ENCODE measurements at places on chromosomes 6 and 20.

DNA sequence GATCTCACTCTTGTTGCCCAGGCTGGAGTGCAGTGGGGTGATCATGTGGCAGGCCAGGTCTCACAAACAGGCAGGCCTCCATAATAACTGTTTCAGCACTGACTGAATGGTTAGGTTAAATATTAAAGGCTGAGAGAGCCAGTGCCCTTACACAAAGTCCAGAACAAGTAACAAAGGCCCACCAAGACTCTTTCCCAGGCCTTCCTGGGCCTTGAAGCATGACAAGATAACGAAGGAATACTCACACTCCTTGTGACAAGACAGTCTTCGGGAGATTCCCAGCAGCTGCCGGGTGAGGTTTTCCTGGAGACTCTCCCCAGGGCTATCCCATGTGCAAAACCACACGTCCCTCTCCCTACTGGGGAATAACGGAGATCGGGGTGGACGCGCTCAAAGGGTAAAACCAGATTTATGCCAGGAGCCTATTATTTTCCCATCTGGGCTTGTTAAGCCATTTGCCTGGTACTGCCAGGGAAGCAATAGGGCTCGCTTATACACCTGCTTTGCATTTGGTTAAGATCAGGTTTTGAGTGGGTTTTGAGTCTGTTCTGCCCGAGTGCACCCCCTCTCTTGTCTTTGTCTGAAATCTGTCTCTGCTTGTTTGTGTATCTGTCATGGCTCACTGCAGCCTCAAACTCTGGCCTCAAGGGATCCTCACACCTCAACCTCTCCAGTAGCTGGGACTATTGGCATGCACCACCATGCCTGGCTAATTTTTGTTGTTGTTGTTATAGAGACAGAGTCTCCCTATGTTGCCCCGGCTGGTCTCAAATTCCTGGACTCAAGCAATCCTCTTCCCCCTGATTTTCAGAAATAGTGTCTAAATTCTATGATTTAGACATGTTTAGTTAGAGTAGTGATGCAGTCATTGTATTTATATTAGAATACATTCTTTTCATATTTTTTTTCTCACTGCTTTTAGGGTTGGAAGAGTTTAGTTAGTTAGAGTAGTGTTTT lies 1.4 kb upstream of the ENPP3 start:
- DNase-seq, result no peak

GRCh38 chr6:127514179-127514772 lies 4.9 kb downstream of the MTCL3 start:
- DNase-seq, result no peak

- no peak for DNase-seq
Measured at GRCh38 chr20:54214566-54214965, 6.7 kb downstream of the PFDN4 start.

DNA sequence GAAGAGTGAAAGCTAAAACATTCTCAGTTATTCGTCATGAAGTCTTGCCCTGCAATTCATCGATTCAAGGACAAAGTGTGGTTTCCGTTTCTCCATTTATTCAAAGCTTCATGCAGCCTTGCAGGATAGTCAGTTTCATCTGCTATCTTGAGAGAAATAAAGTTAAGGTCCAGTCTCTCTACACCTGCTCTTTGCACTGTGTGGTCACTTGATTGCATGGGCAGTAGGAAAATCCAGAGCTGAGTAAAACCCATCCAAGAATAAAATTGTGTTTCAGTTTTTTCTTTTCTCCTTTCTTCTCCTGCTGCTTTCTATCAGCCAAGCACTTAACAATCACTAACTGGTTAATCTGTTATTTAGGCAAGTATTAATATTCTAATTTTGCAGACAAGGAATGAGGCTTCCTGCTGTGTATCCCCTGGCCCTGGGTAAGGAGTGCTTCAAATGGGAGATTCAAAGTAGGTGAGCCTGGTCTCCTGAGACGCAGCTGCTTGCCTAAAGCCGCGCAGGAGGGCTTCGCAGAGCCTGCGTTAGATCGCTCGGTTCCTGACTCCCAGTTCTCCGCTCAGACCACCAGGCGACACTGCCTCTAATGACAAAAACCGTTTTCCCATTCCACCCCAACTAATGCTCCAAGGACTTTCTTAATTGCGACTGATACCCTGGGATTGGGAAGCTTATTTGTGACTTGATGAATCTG lies 808.3 kb downstream of the TFAP2A start:
- no peak for DNase-seq

DNA sequence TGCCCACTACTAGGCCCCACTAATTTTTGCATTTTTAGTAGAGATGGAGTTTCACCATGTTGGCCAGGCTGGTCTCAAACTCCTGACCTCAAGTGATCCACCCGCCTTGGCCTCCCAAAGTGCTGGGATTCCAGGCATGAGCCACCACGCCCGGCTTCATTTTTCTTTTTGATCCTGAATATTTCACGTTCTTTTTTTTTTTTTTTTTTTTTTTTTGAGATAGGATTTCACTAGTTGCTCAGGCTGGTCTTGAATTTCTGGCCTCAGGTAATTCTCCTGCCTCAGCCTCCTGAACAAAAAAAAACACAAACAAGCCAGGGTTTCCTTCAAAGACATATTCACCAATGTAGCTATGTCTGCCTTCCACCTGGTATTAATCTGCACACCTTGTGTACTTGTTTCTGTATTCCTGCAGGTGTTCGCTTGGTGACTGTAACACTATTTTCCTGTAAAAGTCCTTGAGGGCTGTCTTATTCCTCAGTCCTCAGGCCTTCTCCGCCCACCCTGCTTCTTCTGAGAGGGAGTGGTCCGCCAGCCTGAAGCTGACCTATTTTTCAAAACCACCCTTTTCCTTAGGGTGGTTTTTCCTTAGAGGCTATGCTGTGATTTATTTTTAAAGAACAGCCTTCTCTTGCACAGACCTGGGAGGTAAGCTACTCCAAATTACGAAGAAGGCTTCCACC lies 36.1 kb upstream of the PNRC1 start:
- no peak for DNase-seq

DNA sequence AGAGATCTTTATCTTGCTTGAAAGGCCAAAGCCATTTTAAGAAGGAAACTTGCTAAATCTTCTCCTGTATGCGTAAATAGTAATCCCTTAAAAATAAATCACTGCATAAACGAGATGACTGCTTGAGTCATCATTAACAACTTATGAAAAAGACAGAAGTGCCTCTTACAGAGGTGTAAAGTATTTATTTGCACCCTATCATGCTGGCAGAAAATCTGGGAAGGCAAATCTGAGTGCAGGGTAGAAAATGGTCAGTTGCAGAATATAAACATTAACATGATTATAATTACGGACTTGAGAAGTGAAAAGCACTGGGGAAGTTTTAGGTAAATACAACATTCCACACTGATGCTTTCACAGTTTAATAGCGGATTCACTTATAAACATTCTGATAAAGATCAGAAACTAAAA lies 67.5 kb upstream of the FBXO30 start:
- no peak for DNase-seq

GRCh38 chr6:109121411-109121810 lies 26.1 kb downstream of the CEP57L1 start:
- DNase-seq, result no peak

- DNase-seq, result no peak
Measured at GRCh38 chr6:150201285-150201684, 58.4 kb downstream of the PPP1R14C start.

- peak; percentile 84 for DNase-seq
Measured at GRCh38 chr20:49916146-49917002, 1.0 kb upstream of the SPATA2 start.

DNA sequence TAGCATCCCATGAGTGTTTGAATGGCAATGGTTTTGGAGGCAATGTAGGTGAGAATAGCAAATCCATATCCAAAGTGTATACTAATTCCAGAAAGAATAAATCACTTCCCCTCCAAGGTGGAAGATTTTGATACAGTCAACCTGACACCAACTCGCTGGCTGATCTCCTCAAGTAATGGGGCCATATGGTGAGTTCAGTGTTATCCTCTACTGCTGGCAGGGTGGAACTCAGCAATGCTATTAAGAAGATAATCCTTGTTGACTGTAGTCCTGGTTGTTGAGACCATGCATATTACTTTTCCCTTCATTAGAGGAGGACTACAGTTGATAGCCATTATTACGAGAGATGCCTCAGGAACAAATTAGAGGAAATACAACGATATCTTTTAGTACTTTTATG lies 17.8 kb upstream of the HLA-DQB1 start:
- no peak for DNase-seq

GRCh38 chr6:138719744-138720143 lies 53.8 kb upstream of the CCDC28A start:
- no peak for DNase-seq

DNA sequence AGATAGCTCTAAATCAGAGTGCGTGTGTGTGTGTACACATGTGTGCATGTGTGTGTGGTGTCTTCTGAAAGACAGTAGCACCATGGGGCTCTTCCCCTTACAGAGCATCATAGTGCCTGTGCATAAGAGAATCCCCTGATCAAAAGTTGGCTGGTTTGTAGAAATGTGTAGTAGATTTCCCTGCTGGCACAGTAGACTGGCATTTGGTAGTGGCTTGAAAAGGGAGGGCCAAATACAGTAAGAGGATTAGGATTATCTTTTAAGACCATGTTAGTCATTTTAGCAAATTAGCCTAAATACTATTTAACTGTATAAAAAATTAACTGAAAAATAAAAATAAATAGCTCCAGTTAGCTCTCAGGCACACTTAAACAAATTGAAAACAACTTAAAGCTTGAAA lies 112.6 kb downstream of the B3GAT2 start:
- DNase-seq, result no peak

DNA sequence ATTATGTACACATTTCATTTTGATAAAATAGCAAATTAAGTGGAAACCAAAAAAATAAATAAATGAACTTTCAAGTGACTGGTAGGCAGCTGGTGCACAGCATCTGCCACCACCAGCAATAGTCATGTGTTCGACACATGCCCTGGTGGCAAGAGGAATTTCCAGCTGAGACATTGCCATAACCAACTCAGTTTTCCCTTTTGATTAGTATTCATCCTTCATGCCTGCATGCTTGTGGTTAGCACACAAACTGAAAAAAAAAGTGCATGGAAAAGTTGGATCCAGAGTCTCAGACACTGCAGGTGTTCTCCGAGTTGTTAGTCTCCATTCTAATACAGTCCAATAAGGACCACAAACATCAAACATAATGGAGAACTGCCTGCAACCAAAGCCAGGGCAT lies 156.0 kb upstream of the SOX4 start:
- DNase-seq, result no peak

GRCh38 chr6:5828296-5828695 lies 178.4 kb downstream of the NRN1 start:
- no peak for DNase-seq

GRCh38 chr6:6581054-6581453 lies 7.5 kb upstream of the LY86 start:
- DNase-seq, result no peak

DNA sequence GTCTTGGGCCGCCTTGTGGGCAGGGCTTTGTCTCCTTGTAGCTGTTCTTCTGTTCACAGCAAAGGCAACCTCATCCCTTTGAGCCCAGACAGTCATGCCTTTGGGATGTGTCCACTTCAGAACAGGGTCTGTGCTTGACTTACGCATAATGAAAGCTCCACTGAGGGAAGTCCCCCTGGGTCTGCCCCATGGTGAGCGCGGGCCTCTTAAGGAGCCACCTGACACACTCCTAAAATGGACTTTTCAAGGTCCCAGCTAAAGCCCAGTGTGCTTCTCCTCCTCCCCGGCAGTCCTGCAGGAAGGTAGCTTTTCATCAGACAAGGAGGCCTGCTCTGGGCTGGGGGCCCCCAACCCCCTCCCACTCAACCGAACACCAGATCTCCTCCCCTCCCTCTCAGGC lies 24.9 kb upstream of the PMEPA1 start:
- DNase-seq, result no peak

DNA sequence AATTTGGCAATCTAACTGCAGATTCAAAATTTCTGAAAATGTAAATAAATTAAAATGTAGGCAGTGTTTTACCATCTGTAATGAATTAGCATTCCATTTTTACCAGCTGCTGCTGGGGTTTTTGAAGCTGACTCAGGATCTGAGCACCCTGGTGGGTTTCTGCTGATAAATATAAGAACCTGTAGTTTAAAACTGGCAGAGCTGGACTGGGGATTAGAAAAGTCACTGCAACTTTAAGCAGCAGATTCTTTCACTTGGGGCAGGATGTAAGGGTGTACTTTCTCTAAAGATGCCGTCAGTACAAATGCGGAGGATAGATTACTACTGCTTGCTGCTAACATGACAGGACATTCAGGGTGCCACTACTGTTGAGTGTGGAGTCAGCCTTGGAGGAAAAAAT lies 341.8 kb downstream of the CDKAL1 start:
- no peak for DNase-seq

DNA sequence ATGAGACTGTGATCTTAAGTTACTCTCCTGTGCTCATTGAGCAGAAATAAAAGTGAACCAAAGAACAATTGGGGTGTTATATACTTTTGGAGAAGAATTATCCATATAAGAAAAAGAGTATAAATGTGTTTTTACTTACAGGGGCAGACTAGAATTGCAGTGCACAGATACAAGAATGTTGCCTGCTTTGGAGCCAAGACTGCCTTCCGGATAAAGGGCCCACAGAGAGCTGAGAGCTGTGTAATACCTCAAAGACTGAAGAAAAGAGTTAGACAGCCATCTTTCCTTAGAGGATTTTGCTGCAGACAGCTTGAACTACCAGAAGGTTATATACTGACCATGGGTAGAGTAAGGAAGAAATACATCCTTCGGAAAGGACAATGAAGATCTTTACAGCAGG lies 1235.5 kb upstream of the CITED2 start:
- DNase-seq, result no peak

GRCh38 chr6:75268121-75268987 lies 16.2 kb downstream of the TMEM30A start:
- no peak for DNase-seq

GRCh38 chr6:16108921-16109658 lies 19.8 kb upstream of the MYLIP start:
- DNase-seq, result peak; percentile 32

GRCh38 chr6:126131246-126131645 lies 144.9 kb downstream of the TRMT11 start:
- DNase-seq, result no peak

DNA sequence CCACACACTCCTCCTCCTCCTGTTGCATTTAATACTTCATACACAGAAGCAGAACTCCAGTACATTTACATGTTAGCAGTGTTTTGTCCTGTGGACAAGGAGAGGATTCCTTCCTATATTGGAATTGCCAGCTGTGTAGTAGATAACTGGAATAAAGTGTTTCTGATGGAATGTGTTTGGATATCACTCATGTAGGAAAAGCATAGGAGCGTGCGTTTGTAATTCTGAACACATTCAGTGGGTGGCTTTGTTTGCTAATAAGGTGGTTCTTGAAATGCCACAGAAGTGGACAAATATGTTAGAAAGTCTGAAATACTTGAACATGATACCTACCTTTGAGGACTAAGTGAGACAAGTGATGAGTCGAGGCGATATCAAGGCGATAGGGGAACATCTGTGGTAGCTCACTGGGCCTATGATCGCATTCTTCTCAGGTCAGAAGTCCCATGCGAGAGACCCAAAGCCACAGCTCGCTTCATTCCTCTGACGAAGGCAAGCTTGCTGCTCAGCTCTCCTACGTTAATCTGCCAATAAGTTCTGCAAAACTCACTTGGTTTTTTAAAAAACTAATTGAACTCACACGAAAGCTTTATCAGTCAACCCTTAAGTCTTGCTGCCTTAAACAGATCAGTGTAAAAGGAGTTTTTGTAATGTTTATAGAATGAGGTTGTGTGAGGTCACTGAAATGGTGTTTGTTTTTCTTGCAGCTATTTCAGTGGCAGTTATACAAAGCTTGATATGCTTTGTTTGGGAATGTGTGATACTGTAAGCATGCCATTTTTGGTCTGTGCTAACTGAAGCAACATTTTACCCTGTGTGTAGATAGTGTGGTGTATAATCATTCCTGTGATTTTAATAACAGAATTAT lies 159.9 kb downstream of the SOX4 start:
- no peak for DNase-seq
